ENCODE measurements at places on chromosomes 2 and 18. TPM values are rescaled to one million over a fixed set of nuclear protein-coding genes. Genes with fewer than 3 reads are reported as not detected.

DNA sequence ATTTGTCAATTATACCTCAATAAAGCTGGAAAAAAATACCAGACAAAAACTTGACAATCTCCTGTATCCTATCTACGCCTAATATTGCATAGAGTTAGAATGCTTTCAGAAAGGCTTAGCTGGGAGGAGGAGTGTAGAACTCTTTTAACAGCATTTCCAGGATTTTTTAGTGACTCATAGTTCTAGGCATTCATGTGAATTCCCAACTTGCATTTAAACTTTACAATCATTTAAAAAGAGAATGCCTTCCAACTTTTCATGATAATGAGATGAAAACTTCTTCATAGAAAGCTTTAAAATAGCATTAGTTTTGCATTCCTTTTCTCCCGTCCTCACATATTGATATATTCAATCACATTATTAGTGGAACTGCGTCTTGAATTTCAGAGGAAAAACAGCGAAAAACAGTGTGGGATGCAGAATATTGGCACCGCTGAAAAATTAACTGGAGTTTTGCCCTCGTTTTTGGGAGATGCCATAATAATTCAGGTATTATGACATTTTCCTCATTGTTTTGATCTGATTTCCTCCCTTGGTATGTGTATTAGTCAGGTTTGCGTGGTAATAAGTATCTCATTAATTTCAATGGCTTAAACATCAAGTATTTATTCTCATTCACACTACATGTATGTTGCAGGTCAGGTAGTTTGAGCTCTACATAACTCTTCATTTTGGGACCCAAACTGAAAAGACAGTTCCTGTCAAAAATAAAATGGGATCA is 293.2 kb upstream of the FIGN start:
- H3K36me3 ChIP-seq, result no peaks in the 10 kb centered on the region
- DNase-seq, result no peak
- no peak overlapping the region for H3K4me3 ChIP-seq
- H3K27me3 ChIP-seq, result no peaks in the 10 kb centered on the region

DNA sequence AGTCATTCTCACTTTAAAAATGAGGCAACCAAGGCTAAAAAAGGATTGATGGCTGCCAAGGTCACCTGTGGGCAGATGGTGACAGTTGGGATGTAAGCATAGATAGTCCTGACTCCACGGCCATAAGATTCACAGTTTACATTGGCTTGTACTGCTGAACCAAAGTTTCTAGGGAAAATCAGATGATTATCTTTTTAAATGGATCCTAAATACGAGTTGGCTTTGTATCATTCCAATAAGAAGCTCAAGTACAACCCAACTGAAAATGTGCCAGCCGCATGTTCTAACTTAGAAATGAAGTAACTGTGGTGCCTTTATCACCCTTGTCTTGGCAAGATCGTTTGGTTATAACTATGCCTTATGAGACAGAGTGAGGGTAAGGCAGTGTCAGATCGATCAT is 27.6 kb downstream of the HK2 start:
- no peak overlapping the region for H3K27ac ChIP-seq
- no peaks in the 10 kb centered on the region for H3K27me3 ChIP-seq
- H3K4me1 ChIP-seq, result no peaks in the 10 kb centered on the region
- no peak overlapping the region for H3K4me3 ChIP-seq
- no peak for DNase-seq

GRCh38 chr2:106020821-106021661 is 173.1 kb downstream of the UXS1 start:
- no peak overlapping the region for H3K4me3 ChIP-seq
- no peaks in the 10 kb centered on the region for H3K36me3 ChIP-seq
- H3K27me3 ChIP-seq, result no peaks in the 10 kb centered on the region
- no peak for DNase-seq
- H3K4me1 ChIP-seq, result no peaks in the 10 kb centered on the region

DNA sequence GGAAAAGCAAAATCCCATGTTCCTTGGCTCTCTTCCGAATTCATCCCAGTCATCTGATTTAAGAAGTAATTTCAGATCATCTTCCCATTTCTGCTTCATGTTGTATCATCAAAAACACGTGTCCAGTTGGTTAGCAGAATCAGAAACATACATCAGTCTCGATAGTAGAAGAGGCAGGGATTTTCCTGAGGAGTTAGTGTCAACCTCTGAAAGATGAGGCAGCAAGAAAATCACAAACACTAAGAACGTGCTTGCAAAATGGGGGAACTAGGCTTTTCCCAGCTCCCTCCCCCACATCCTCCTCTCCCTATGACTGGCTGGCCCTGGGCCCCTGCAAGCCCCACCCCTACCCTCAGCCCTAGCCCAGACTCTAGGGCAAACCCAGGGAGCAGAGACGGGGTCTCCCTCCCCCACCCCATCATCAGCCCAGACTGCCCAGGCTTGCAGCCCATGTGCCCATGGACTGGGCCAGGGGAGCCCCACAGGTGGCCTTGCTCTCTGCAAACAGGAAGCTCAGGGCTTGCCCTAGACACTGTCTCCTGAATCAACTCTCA is 161.0 kb upstream of the ID2 start:
- DNase-seq, result no peak
- H3K4me3 ChIP-seq, result no peak overlapping the region

DNA sequence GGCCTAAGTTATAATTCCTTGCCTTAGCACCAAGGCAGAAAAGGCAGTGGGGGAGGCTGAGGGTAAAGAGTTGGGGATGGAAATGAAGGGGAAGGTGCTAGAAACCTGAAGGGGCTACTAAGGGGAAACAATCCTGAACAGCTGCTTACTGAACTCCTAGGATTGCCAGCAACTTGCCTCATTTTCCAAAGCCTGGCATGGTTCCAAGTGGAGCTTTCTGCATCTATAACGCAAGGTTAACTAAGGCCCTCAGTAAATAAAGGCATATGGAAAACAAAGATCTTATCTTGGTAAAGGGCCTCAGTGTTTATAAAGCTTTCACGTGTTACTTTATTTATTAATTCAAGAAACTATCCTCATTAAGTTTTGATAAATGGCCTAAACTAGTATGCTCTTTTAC is 10.9 kb downstream of the MEP1B start:
- no peaks in the 10 kb centered on the region for H3K4me1 ChIP-seq
- no peak overlapping the region for H3K27ac ChIP-seq
- no peak overlapping the region for H3K4me3 ChIP-seq
- DNase-seq, result no peak
- no peaks in the 10 kb centered on the region for H3K36me3 ChIP-seq

DNA sequence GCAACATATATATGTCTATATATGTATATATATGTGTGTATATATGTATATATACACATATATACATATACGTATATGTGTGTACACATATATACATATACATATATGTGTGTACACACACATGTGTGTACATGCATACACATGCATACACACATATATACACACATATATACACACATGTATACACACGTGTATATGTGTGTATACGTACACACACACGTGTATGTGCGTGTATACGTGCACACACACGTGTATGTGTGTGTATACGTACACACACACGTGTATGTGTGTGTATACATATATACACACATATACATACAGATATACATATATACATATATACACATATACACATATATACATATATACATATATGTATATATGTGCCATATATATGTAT is 89.4 kb downstream of the SPHKAP start:
- no peaks in the 10 kb centered on the region for H3K36me3 ChIP-seq
- H3K27me3 ChIP-seq, result no peaks in the 10 kb centered on the region
- H3K27ac ChIP-seq, result no peak overlapping the region
- no peak overlapping the region for H3K4me3 ChIP-seq
- no peak for DNase-seq
- no peaks in the 10 kb centered on the region for H3K4me1 ChIP-seq

DNA sequence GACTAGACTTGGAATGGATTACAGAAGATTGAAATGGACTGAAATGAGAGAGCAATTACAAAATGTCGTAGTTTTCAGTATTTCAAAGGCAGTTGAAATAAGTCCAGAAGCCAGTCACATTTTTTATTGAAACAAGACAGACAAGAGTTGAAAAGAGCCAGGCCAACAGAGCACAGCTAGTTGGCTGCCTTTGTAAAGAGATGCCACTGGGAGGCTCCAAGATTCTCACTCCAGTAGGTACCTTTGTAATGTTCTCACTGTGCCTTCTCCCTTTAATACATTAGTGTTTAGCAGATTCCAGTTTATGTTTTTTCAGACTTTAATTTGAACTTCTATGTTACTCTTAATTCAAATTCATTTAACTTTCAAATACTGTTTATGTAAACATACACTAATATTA is 234.8 kb downstream of the DSEL start:
- no peak for DNase-seq
- no peak overlapping the region for H3K4me3 ChIP-seq
- no peaks in the 10 kb centered on the region for H3K4me1 ChIP-seq
- no peaks in the 10 kb centered on the region for H3K36me3 ChIP-seq
- H3K27me3 ChIP-seq, result no peaks in the 10 kb centered on the region

DNA sequence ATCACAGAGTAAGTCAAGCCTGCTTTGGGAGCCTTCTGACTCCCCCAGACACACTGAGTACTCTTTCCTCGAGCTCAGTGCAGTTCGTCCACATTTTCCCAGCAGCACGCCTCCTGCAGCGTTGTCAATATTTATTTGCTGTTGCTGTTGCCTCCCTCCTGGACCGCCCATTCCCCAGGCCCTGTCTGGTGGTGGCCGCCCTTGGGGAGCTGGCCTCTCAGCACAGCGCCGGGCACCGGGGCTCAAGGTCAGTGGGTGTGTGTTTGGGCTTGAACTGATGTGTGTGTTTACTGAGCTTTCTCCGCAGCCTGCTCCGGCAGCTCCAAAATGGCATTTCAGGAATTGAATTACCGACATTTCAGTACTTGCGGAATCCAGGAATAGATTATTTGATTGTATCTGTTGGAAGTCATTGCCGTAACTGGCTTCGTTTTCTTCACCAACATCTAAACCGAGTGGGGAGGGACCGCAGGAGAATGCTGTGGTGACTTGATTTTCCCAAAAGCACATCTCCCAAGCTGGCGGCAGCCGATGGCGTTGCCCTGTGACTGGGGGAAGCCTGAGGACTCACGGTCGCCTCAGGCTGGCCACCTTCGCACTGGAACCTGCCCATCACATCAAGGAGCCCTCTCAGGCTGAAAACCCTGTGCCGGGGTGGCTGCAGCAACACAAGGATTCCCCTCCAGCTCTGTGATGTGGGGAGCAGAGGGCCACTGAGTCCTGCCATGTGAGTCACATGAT is 66.0 kb downstream of the HPCAL1 start:
- no peak overlapping the region for H3K4me3 ChIP-seq
- H3K27ac ChIP-seq, result peak overlapping the region; percentile 49
- H3K27me3 ChIP-seq, result no peaks in the 10 kb centered on the region
- H3K4me1 ChIP-seq, result peaks cover 19% of the 10 kb centered on the region
- no peaks in the 10 kb centered on the region for H3K36me3 ChIP-seq
- peak; percentile 80 for DNase-seq

- H3K4me1 ChIP-seq, result no peaks in the 10 kb centered on the region
- H3K27me3 ChIP-seq, result no peaks in the 10 kb centered on the region
- no peak overlapping the region for H3K4me3 ChIP-seq
- DNase-seq, result no peak
- H3K27ac ChIP-seq, result no peak overlapping the region
- no peaks in the 10 kb centered on the region for H3K36me3 ChIP-seq
These were observed 171.0 kb downstream of the SLC4A3 start for GRCh38 chr2:219798430-219798829.

- no peak overlapping the region for H3K27ac ChIP-seq
- H3K36me3 ChIP-seq, result no peaks in the 10 kb centered on the region
- H3K27me3 ChIP-seq, result no peaks in the 10 kb centered on the region
- H3K4me3 ChIP-seq, result no peak overlapping the region
- no peak for DNase-seq
These were observed 61.4 kb downstream of the QPCT start for GRCh38 chr2:37405781-37406180.

GRCh38 chr2:227613272-227613660 is 1.4 kb downstream of the SCYGR3 start:
- H3K27ac ChIP-seq, result no peak overlapping the region
- no peaks in the 10 kb centered on the region for H3K4me1 ChIP-seq
- no peaks in the 10 kb centered on the region for H3K27me3 ChIP-seq
- no peak overlapping the region for H3K4me3 ChIP-seq

GRCh38 chr2:209577376-209578357 is 153.8 kb downstream of the MAP2 start:
- no peak for DNase-seq
- H3K27me3 ChIP-seq, result no peaks in the 10 kb centered on the region
- H3K4me3 ChIP-seq, result no peak overlapping the region
- no peak overlapping the region for H3K27ac ChIP-seq
- H3K36me3 ChIP-seq, result no peaks in the 10 kb centered on the region

DNA sequence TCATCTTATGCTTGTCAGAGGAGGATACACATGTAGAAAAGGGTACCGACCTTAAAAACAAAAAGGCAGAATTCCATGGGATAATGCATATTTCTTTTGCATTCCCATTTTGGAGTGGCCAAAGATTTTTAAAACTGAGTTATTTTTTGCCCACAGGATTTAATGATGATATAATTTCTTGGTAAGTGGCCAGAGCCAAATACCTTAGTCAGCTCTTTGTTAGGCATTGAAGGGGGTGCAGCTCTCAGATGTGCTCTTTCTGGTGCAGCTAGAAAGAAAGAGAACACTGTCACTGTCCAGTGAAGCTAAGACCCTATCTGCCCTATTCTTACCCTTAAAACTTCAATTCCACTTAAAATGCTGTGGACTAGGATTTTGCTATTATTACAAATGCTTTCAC is 10.8 kb downstream of the COQ10B start:
- no peak overlapping the region for H3K4me3 ChIP-seq
- no peaks in the 10 kb centered on the region for H3K36me3 ChIP-seq
- no peak overlapping the region for H3K27ac ChIP-seq
- no peaks in the 10 kb centered on the region for H3K27me3 ChIP-seq
- H3K4me1 ChIP-seq, result peaks cover 14% of the 10 kb centered on the region

GRCh38 chr2:232204457-232204931 is 174.1 kb upstream of the ALPP start:
- H3K27ac ChIP-seq, result peak overlapping the region; percentile 64
- H3K27me3 ChIP-seq, result no peaks in the 10 kb centered on the region
- H3K36me3 ChIP-seq, result no peaks in the 10 kb centered on the region
- H3K4me3 ChIP-seq, result no peak overlapping the region
- peaks cover 12% of the 10 kb centered on the region for H3K4me1 ChIP-seq

- DNase-seq, result no peak
- H3K27me3 ChIP-seq, result no peaks in the 10 kb centered on the region
- H3K4me3 ChIP-seq, result no peak overlapping the region
- no peaks in the 10 kb centered on the region for H3K4me1 ChIP-seq
These were observed 1600.1 kb downstream of the DPP10 start for GRCh38 chr2:116042530-116042929.

Gene TMEM37
- 11.3 TPM for total RNA-seq

Gene MYO5B
- 2.1 TPM for total RNA-seq

Gene ELOA2
- total RNA-seq, result not detected
